ENCODE measurements at places on chromosomes 2 and 18. TPM values are rescaled to one million over a fixed set of nuclear protein-coding genes. Genes with fewer than 3 reads are reported as not detected.
A peak's percentile ranks its signal among the peaks of the same experiment; 100 is the strongest.

DNA sequence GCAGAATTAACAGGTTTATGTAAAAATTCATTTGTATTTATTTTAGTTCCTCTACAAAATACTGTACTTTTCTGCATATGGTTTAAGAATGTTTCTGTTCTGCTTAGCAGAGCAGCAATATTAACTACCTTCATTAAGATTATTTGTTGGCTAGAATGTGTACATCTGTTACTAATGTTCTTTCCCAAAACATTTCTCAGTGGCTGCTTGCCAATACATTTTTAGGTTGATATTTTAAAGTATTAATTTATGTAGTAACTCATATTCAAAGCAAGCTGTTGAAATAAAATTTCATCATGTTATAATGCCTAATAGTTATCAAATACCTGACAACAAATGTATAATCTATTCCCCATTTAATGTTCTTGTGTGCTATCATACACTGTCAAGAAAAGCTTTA lies 40.3 kb downstream of the PRKD3 start:
- H3K27ac ChIP-seq = no peak overlapping the region
- no peak for DNase-seq
- H3K27me3 ChIP-seq = no peaks in the 10 kb centered on the region
- no peak overlapping the region for H3K4me3 ChIP-seq
- no peaks in the 10 kb centered on the region for H3K4me1 ChIP-seq

- no peak for DNase-seq
- H3K36me3 ChIP-seq = no peaks in the 10 kb centered on the region
- no peaks in the 10 kb centered on the region for H3K4me1 ChIP-seq
- H3K27ac ChIP-seq = no peak overlapping the region
Observed at GRCh38 chr18:1408376-1408775, 503.7 kb downstream of the ADCYAP1 start.

DNA sequence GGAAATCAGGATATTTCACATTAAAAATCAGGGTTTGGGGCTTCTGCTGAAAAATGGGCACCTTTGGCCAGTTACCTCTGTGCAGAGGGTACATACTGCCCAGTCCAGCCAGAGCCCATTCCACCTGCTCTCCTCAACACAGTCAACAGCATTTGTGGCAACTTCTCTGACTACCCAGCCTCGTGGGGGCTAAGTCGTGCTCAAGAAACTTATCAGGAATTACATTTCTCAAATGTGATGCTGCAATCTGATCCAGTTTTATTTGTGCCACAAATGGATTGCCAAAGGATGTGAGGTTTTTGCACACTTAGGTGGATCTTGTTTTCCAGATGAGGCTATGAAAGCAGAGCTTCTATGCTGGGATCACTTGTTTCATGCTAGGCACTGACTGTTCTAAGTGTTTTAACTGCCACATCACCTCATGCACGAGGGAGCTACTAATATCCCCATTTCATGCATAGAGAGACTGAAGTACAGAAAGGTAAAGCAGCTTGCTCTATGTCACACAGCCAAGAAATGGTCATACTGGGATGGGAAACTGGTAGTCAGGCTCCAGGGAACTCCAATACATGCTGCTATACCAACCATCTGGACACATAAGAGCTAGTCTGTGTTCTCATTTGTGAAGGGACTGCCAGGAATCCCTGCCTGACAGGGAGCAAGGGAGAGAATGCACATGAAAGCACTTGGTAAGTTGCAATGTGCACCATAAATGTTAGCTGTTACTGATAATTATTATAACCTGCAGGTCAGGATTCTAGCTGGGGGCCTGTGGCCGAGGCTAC lies 89.0 kb upstream of the HK2 start:
- H3K27ac ChIP-seq = no peak overlapping the region
- no peak for DNase-seq
- no peaks in the 10 kb centered on the region for H3K36me3 ChIP-seq
- no peaks in the 10 kb centered on the region for H3K4me1 ChIP-seq

Gene ASB18
- total RNA-seq = not detected

DNA sequence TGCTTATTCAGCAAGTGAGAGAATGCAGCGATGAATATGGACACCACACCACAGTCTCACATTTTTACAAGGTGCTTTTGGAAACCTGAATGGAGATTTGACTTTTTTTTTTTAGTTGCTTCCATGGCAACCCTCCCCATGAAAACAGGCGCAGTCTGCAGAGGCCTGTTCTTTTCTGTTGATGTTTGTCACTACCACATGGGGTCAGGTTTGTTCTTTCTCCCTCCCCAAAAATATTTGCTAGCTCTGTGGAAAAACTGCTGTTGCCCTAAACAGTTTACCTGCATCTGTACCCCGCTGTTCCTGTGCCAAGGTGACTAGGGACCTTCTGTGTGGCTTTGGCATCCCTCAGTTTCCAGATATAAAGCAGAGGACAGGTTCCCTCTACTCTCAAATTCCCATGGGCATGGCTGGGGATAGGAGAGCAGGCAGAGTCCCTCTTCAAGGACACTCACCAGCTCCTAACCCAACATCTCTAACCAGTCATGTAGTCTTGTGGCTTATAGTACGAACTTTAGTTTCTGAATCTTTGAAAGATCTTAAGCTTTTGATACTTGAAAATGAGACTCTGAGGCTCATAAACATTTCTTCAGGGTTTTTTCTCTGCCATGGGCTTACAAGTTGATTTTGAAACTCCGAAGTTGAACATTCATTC lies 14.7 kb upstream of the MAPRE2 start:
- peaks cover 35% of the 10 kb centered on the region for H3K4me1 ChIP-seq
- no peak for DNase-seq
- no peak overlapping the region for H3K27ac ChIP-seq
- H3K4me3 ChIP-seq = no peak overlapping the region

Gene CKAP2L
- 21.2 TPM for total RNA-seq

GRCh38 chr2:200944467-200945394 lies 18.7 kb downstream of the ORC2 start:
- peaks cover 36% of the 10 kb centered on the region for H3K36me3 ChIP-seq
- H3K27me3 ChIP-seq = no peaks in the 10 kb centered on the region
- no peak overlapping the region for H3K4me3 ChIP-seq
- peak overlapping the region; percentile 70 for H3K27ac ChIP-seq

Gene C1GALT1C1L
- total RNA-seq = not detected

DNA sequence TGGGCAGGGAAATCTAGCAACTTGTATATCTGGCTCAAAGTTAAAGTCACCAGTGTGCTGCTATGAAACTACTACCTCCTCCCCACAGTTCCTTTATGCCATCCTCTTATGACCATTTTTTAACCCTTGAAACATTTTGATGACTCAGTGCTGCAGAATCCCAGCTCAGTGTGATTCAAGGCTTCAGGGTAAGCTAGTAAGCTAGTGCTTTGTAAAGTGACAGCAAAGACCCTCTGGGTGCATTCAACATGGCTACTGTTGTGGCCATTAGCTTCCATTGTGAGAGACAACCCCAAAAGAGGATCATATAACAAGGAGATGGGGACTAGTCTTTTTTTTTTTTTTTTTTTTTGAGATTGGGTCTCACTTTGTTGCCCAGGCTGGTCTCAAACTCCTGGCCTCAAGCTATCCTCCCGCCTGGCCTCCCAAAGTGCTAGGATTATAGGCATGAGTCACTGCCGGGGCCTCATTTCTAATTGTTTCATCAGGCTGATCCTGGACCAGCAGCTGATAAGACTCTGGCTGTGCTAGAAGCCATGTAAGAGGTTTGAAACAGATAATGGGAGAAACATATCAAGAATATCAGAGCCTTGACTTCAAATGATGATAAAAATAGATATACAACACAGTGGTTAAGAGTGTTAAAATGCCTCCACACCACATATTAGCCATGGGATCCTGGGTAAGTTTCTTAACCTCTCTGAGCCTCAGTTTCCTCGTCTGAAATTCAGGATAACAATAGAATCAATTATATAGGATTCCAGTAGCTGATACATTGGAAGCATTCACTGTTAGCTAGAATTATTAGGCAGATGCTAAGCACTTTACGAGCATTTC lies 65.7 kb upstream of the RTN4 start:
- H3K27ac ChIP-seq = no peak overlapping the region
- H3K4me3 ChIP-seq = no peak overlapping the region
- no peaks in the 10 kb centered on the region for H3K36me3 ChIP-seq
- no peak for DNase-seq

DNA sequence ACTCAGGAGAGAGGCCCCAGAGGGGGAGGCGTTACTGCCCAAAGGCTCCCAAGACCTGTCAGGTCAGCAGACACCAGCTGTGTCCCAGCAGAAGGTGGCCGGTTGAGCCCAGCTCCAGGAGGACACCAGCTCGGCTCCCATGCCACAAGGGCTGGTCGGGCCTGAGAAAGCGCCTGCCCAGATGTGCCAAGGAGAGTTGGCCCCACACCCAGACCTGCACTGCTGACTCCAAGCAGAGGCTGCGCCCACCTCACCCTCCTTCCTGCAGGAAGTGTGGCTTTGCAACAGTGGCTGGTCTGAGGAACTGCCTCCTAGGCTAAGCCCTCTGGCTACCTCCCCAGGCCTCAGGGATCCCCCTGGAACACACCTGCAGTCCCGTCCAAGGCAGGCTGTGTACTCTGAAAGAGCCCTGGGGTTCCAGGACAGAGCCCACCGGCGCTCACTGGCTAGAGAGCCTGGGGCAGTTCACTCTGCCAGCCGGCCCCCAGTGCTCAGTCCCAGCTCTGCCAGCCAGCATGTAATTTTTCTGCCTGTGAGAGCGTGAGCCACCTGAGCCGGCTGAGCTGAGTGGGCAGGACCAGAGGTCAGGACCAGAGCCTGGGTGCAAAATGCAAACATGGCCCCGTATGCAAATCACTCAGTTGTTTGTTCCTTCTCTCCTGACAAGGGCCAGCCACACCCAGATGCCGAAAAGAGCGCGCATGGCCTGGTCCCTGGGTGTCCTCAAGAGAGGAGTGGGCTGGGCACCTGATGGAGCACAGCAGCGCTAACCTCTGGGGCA lies 36.9 kb upstream of the PTMA start:
- DNase-seq = no peak
- H3K27me3 ChIP-seq = no peaks in the 10 kb centered on the region

DNA sequence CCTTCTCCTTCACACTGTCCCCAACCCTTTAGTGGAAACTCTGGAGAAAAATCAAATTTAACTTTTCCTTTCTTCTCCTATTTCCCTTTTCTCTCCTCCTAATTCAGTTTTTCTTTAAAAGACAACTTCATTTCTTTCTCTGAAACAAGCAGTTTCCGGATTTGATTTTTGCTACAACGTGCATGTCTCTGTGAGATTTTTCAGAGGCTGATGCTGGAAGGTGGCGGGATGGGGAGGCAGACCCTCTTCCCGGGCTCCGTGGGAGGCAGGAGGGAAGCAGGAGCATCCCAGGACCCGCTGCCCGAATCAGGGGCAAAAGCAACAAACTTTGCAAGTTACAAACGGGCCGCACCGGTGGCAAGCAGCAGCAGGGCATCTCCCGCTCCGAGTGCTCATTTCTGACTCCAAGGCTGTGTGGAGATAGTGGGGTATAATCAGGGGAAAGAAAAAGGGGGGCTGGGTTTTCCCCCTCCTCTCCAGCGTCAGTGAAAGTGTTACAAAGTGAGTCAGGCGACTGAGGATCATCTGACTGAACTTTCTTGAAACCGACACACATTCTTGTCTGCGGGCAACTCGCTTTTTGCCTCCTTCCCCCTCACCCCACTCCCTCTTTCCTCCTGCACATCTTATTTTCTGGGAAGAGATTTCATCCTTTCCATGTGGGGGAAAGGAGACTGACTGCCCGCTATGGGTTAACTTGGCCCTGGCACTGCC lies 6.4 kb downstream of the ZEB2 start:
- H3K36me3 ChIP-seq = peaks cover 2% of the 10 kb centered on the region
- H3K4me3 ChIP-seq = no peak overlapping the region
- no peak for DNase-seq
- peaks cover 40% of the 10 kb centered on the region for H3K27me3 ChIP-seq
- H3K4me1 ChIP-seq = peaks cover 39% of the 10 kb centered on the region

- no peak overlapping the region for H3K4me3 ChIP-seq
- no peaks in the 10 kb centered on the region for H3K36me3 ChIP-seq
- H3K27me3 ChIP-seq = no peaks in the 10 kb centered on the region
- H3K27ac ChIP-seq = no peak overlapping the region
- DNase-seq = no peak
- no peaks in the 10 kb centered on the region for H3K4me1 ChIP-seq
Observed at GRCh38 chr2:142467321-142467720, 336.5 kb upstream of the LRP1B start.

Data from activated T-helper 1 cell treated with anti-CD3 and anti-CD28 coated beads, Interleukin-12 subunit alpha, Interleukin-12 subunit beta, Interleukin-2, Interleukin-4 antibody, amounts not matched to agents 30 ng/mL and 10 ng/mL and 1 ng/mL, durations not matched to agents 14 hours and 24 hours and 36 hours (primary cell).